ENCODE measurements at places on chromosomes 1 and 21.
A peak's percentile ranks its signal among the peaks of the same experiment; 100 is the strongest.

DNA sequence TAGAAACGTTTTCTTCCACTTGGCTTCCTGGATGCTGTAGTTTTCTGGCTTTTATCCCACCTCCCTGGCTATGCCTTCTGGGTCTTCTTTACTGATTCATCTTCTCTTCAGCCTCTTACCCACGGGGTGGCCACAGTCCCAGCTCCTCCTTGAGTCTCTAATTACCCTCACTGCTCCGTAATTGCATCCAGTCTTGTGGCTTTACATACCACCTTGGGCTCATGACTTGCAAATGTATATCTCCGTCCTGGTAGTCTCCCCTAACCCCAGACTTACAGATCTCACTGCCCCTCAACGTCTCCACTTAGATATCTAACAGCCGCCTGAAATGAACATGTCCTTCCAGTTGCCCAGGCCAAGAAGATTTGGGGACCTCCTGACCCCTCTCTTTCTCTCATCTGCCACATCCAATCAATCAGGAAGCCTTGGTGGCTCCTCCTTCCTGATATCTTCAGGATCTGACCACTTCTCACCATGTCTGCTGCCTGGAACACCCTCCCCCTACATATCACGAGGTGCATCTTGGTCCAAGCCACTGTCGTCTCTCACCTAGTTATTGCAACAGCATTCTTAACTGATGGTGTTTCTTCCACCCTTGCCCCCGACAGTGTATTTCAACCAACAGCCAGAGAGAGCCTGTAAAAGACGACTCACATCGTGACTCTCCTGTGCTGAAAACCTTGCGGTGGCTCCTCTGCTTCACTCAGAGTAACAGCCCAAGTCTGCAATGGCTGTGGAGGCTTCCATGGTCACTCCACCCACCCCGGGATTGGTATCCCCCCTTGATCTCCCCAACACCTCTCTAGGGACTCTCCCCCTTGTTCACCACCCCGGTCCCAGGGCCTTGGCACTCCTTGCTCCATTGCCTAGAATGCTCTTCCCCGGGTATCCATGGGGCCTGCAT is 219.0 kb upstream of the POU3F1 start:
- DNase-seq = no peak

- no peak for DNase-seq
These were observed 106.3 kb downstream of the EDEM3 start for GRCh38 chr1:184648160-184648855.

DNA sequence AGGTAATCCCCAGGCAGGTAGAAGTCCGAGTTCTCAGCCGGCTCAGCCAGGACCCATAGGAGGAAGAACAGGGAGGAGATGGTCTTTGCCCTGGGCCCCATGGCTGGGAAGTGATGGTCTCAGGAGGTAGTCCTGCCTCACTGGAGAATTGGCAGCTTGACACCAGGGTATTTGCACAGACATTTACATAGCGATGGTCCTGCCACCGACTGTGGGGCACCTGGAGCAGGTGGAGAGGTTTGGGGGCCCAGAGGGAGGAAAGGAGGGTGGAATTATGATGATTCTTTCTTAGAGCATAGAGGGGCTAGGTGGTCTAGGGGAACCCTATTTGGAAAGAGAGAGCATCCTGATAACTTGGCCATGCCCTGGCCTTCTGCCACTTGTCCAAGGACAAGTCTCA is at the start of gene TAS1R2:
TAS1R2 (minus strand) TSS at position 101 of the 400 bp plus-strand sequence; CDS start at position 101, 0 bp downstream.
- no peak for DNase-seq

GRCh38 chr21:35925497-35925896 is 134.8 kb downstream of the SETD4 start:
- DNase-seq = peak; percentile 9
